Ovary (tissue), 10 donors: ENCODE measurements at places on chromosomes 5 and 9. TPM values are rescaled to one million over a fixed set of nuclear protein-coding genes. Genes with fewer than 3 reads are reported as not detected.

Gene IFNW1
- total RNA-seq = not detected

Gene RNF183
- not detected for total RNA-seq

Gene DNAJC18
- 5.2 TPM for total RNA-seq

Gene CDH6
- 6.8 TPM for total RNA-seq

Gene LCN15
- total RNA-seq = not detected
